NT2/D1 (cell line): ENCODE measurements at places on chromosomes 16 and 17.

DNA sequence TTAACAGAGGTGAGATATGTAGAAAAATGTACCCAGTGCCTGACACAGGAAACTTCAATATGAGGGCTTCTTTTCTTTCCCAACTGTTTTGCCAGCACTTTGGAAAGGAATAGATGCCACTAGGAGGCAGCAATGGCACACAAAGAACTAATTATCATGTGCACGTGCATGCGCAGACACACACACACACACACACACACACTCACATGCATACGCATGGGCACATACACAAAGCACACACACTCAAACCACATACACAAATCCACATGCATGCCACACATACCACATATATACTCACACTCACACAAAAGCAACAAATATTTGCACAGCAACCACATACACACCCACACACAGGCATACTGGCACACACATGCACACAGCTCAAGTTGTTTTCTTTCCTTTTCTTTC, 8.8 kb upstream of the CEP112 start:
- DNase-seq: no peak

GRCh38 chr16:76681296-76681695, 404.1 kb downstream of the CNTNAP4 start:
- no peak for DNase-seq

GRCh38 chr16:64343061-64343819, 778.6 kb downstream of the CDH11 start:
- DNase-seq: no peak

DNA sequence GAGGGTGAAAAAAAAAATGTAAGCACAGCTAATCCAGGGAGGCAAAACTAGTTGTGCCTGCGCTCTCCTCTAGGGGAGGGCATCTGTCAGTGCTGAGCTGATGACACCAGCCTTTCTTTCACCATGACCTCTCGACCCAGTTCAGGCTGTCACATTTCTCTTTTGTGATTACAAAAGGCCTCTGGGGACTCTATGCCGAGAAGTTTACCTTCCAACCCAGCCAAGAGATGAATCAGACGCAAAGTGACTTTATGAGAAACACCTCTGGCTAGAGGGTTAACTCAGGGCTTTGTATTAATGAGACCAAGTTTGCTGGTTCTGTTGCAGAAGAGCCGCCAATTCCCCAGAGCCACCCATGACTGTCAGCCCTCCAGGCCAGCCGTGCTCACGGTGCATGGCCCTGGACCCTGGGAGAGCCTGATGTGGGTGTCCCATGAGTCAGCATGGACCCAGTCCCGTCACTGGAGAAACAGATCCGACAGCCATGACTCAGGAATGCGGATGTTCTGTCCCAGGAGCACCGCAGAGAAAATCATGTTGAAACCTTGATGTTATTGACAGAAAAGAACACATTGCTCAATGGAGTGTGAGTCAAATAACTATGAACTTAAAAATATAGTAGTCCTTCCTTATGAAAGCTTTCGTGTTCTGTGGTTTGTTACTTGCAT, 437.2 kb downstream of the HS3ST3B1 start:
- DNase-seq: no peak

GRCh38 chr17:3440451-3440850, 6.8 kb upstream of the OR1E2 start:
- DNase-seq: no peak

GRCh38 chr17:80890196-80890920, 101.3 kb upstream of the CHMP6 start:
- DNase-seq: no peak

- no peak for DNase-seq
Measured at GRCh38 chr17:6269478-6269877, 165.4 kb downstream of the AIPL1 start.

- DNase-seq: no peak
Measured at GRCh38 chr16:27539120-27539519, 10.6 kb downstream of the GTF3C1 start.

- DNase-seq: no peak
Measured at GRCh38 chr16:31477220-31478216, 5.4 kb upstream of the SLC5A2 start.

DNA sequence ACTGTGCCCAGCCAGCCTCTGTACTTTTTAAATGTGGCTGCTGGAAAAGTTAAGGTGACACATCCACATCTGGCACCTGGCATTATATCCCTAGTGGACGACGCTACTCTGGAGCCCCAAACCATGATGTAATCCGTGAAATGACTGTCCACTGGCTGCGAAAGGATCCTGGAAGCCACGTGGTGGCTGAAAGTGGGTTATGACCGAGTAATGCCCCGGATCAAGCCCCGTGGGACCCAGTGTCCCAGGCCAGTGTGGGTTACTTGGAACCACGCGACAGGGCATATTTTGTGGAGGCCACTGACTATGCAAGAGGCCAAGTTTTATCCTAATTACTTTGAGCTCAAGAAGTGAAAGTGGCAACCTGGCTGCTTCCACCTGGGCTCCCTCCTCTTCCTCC, 79.6 kb downstream of the PGS1 start:
- DNase-seq: no peak
